ENCODE measurements at places on chromosomes 16 and 17.

DNA sequence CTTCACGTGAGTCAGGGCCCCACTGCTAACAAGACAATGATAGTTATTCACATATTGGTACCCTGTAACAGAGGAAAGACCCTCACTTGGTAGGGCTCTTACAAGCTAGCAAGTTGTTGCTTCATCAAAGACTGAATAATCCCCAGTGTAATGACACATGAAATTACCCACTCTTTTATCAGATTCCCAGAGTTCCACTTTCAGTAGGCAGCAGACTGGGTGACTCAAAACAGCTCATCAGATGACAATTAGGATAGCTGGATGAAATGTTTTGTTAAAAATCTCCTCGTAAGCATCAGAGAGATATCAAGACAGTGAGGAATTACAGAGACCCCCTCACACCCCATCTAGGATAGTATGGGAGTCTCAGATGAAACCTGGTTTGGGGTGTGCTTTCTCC, 6.8 kb upstream of the OR1E2 start:
- no peak for DNase-seq

GRCh38 chr17:64281962-64282752, 19.1 kb upstream of the TEX2 start:
- DNase-seq: no peak

DNA sequence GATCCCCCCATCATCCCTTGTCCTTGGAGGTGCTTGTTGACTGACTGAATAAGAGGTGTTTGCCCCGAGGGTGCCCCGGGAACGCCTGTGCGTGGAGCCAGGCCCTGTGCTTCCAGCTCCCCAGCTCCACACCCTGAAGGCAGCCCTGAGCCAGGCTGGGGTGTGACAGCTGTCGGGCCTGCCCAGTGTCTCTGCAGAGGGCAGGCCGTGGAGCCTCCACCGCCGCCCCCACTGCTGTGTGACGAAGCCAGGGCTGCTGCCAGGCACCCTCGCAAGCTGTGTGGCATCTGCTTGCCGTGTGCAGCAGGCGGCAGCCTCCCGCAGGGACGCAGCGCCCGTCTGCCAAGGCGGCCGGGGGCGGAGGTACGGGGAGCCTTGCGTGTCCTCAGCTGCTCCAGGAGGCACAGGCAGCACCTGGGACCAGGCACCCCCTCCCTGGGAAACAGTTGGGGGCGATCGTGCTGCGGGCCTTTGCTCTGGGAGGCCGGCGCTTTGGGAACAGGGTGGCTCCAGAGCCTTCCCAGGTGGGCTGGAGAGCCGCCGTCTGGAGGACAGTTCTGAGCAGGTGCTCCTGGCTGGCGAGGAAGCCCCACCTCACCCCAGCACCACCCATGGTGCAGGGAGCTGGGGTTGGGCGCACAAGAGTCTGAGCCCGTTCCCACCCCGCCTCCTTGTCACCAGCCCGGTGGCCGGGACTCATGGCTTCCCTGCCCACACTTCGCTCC, 26.6 kb downstream of the GSE1 start:
- DNase-seq: no peak

GRCh38 chr17:82052638-82053059, 951 bp downstream of the GPS1 start:
- DNase-seq: no peak

- DNase-seq: no peak
These were observed 5.2 kb downstream of the C16orf46 start for GRCh38 chr16:81071805-81072204.

DNA sequence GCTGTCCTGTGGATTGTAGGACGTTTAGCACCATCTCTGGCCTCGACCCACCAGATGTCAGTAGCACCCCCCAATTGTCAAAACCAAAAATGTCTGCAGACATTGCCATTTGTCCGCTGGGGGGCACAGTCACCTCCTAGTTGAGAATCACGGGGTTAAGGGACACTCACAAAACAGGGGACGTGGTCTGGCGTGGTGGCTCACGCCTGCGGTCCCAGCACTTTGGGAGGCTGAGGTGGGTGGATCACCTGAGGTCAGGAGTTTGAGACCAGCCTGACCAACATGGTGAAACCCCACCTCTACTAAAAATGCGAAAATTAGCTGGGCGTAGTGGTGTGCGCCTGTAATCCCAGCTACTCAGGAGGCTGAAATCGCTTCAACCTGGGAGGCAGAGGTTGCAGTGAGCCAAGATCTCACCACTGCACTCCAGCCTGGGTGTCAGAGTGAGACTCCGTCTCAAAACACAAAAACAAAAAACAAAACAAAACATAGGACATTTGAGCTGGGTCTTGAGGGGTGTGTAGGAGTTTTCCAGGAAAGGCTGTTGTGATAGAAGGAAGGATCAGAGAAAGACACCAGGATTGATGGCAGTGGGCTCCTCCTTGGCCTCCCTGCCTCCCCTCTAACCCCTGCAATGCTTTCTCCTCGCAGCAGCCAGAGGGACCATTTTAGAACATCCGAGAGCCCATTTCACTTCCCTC, 171.8 kb upstream of the GSE1 start:
- DNase-seq: no peak

GRCh38 chr17:34823023-34823422, 138.2 kb downstream of the CCT6B start:
- DNase-seq: no peak

GRCh38 chr16:67934306-67935100, 2.1 kb downstream of the PSMB10 start:
- no peak for DNase-seq

DNA sequence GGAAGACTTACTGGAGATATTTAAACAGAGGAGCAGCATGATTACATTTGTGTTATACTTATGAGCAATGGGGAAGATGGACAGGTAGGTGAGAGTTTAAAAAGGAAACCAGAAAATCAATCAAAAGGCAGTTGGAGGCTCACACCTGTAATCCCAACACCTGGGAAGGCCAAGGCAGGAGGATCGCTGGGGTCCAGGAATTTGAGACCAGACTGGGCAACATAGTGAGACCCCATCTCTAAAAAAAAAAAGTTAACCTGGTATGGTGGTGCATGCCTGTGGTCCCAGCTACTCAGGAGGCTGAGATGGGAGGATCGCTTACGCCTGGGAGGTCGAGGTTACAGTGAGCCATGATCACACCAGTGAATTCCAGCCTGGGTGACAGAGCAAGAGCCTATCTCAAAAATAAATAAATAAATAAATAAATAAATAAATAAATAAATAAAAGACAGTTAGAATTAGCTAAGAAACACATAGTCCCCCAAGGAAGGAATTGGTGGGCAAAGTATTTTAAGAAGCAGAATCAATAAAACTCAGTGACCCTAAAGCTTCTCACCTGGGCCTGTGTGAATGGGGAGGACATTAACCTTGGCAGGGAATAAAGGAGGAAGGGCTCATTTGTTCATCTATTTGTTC, 32.3 kb upstream of the TOB1 start:
- no peak for DNase-seq

All from stimulated activated CD8-positive, alpha-beta memory T cell treated with anti-CD3 and anti-CD28 coated beads, Interleukin-7, amount 100 ng/mL, for 1 hour (primary cell).